Fibroblast of the conjunctiva (primary cell): ENCODE measurements at places on chromosomes 5 and 9.
A peak's percentile ranks its signal among the peaks of the same experiment; 100 is the strongest.

- no peak for DNase-seq
These were observed 27.7 kb downstream of the UBLCP1 start for GRCh38 chr5:159290741-159291140.

DNA sequence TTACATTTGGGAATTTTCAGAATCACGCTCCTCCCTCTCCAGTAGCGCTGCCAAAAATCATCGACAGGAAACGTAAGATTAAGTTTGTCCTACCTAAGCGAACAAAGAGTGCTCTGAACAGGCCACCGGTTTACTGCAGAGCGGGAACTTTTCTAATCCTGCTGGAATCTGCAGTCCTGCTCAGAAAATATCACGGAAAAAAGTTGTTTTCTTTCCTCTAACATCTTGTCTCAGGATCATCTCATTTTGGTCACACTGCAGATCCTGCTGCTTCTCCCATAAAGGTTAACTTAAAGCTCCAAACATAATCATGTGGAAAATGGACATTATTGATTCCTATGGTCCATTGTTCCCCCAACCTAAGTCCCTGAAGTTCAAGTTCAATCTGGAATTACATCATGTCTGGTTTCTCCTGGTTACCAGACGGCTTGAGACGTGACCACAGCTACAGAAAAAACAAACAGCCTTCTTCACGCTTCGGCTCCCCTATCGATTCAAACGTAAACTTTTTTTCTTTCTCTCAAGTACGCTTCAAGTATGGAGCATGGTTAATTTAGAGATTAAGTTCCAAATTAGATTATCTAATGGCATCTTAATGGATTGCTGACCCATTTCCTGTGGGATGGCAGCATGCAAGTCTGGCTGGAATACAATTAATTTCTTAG, 217.6 kb downstream of the NFIB start:
- peak; percentile 57 for DNase-seq

- DNase-seq, result no peak
These were observed 28.7 kb downstream of the TPD52L3 start for GRCh38 chr9:6356904-6357303.

GRCh38 chr9:1200847-1201251, 150.7 kb downstream of the DMRT2 start:
- no peak for DNase-seq

DNA sequence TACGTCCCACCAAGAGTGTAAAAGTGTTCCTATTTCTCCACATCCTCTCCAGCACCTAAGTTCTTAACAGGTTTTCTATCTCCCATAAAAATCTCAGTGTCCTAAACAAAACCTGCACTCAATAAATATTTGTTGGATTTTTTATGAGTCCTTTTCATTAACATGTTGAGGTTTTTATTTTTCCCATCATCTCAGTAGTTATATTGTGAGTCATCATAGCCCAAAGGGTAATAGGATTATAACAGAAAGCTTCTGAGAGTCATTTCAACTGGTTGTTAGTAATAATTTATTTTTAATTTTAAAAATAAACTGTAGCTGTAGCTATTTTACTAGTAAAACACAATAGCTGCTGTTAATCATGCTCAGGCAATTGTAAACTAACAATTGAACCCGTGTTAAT, 331.6 kb upstream of the SLC30A5 start:
- DNase-seq, result no peak

DNA sequence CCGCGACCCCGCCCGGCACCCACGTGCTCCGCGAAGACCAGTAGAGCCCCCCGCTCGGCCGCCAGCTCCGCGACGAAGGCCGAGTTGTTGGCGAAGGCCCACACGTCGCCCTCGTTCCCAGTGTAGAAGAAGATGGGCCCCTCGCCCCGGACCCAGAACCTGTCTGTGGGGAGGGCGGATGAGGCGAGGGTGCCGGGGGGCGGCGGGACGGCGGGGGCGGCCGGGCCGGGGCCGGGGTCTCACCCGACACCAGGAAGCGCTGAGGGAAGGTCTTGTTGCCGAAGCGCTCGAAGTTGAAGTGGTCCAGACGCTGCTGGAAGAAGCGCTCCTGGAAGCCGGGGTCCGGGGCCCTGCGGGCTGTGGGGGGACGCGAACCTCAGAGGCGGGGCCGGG, 317 bp downstream of the DPP7 start:
- DNase-seq, result no peak

GRCh38 chr5:54390015-54390414, 65.5 kb upstream of the HSPB3 start:
- DNase-seq, result peak; percentile 60

DNA sequence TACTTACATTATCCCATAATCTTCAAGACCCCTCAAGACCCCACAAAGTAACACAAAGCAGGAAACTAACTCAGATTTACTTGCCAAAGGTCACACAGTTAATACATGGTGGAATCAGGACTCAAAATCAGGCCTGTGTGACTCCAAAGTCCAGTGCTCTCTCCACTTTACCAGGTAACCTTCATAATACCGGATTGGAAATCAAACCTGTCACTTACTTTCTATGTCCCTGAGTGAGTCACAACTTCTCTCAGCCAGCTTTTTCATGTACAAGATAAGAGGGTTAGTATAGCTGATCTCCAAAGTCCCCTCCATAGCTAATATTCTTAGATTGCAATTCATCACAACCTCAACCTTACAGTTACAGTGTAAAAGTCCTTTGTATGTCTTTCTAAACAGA, 17.1 kb downstream of the STRBP start:
- no peak for DNase-seq

- DNase-seq, result no peak
These were observed 126.8 kb downstream of the TMEM174 start for GRCh38 chr5:73299665-73300336.

GRCh38 chr5:77258652-77259051, 48.2 kb downstream of the PDE8B start:
- no peak for DNase-seq

GRCh38 chr5:136382791-136383190, 17.4 kb upstream of the TRPC7 start:
- no peak for DNase-seq

DNA sequence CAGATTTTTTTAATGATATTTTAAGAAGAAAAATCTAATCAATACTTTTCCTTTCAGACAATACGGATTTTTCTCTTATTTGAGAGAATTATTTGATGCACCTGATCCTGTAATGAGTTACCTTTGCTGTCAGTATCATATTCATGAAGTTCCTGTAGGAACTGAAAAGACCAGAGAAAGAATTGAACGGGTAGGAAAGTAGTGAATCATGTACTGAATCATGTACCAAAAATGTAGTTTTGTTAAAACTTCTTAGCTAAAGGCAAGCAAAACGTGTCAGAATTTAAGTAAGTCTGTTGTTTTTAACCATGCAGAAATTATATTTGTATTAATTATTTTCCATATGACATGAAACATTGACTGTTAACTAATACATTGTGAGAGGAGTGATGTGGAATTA, 56.6 kb downstream of the SMC5 start:
- DNase-seq, result no peak

GRCh38 chr5:28726815-28727214, 1688.4 kb upstream of the CDH9 start:
- no peak for DNase-seq

DNA sequence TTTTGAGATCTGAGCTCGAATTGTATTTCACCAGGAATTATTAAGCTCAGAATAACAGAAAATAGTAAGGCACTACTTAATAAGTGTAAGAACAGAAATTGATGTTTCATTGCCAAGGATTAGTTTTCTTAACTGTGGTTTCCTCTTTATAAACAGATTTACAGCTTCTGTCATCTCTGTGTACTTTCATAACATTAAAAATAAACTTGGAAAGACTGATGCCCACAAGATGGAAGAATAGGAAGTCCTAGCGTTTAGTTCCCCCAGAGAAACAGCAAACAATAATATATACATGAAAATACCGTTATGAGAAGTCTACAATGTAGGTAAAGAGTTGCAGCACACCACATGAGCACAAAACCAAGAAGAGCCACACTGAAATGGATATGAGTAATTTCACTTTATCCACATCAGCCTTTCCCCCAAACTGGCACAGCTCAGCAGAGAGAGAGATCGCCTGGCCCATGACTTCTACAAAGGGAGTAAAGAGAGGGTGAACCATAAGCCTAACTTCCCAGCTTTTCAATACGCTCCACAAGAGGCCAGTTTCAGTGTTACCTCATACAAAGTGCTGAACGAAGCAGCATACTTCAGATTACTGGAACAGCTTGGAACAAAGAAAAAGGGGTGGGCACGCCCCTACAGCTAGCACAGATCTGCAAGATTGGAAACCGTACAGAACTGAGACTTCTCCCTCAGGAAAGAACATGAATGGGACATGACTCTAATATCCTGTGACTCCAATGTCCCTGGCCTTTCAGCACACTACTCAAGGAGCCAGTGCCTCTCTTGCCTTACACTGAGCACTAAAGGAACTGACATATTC, 75.4 kb downstream of the EMB start:
- no peak for DNase-seq

- DNase-seq, result no peak
These were observed 255.2 kb downstream of the PDZD2 start for GRCh38 chr5:31894141-31894540.

GRCh38 chr9:76592974-76593347, 134.0 kb downstream of the GCNT1 start:
- no peak for DNase-seq

GRCh38 chr9:103471241-103471640, 476.1 kb downstream of the CYLC2 start:
- DNase-seq, result no peak

DNA sequence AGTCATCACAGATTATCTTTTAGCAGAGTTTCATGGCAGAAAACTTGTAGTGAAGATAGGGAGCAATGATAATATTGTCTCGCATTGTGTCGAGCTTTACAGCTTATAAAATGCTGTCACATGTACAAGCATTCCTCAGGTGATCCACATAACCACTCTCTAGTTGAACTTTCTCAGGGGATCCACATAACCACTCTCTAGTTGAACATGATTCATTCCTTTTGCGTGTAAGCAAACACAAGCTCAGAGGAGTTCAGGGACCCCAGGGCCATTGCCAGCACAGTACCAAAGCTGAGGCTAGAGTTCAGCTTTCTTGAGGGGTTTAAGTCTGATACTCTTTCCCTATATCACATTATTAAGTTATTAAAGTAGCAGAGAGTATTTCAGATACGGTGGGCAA, 86.7 kb downstream of the CDH6 start:
- DNase-seq, result no peak

GRCh38 chr9:135053133-135053532, 34.3 kb upstream of the OLFM1 start:
- DNase-seq, result no peak

DNA sequence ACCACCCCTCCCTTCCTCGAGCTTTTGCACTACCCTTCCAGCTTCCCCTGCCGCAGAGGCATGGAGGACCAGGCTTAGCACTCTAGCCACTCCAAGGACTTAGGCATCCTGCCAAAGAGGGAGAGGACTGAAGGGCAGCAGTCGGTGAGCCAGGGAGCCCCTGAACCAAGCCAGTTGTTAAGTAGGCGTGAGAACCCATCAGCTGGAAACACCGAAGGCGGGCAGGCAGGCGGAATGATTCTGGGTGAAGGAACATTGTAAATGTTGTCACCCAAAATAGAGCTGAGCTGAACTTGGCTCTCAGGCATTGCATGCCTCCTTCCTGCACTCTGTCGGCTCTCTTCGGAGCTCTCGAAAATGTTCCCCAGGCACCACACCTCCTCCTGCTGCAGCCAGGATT, 42.8 kb downstream of the NRG2 start:
- DNase-seq, result no peak

DNA sequence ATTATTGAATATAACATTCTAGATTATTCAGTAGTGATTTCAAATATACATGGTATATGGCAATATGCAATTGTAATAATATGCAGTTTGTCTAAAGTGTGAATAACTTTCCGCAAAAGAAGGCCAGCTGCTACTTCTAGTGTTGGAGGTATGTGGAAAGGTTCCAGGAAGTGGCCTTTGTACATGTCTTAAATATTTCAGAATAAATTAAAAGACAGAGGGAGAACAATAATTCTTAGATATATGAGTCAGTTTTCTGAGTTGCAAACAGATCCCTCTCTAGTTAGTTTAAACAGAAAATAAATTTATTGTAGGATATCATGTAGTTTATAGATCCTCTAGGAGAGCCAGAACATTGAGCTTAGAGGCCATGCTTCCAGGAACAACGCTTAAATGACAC, 210.8 kb upstream of the ELL2 start:
- peak; percentile 39 for DNase-seq

GRCh38 chr9:110040788-110041187, 167.2 kb downstream of the C9orf152 start:
- DNase-seq, result peak; percentile 65

- DNase-seq, result no peak
These were observed 10.3 kb downstream of the TRIM32 start for GRCh38 chr9:116697362-116697761.

GRCh38 chr5:43680286-43680685, 77.3 kb downstream of the NNT start:
- DNase-seq, result peak; percentile 12

DNA sequence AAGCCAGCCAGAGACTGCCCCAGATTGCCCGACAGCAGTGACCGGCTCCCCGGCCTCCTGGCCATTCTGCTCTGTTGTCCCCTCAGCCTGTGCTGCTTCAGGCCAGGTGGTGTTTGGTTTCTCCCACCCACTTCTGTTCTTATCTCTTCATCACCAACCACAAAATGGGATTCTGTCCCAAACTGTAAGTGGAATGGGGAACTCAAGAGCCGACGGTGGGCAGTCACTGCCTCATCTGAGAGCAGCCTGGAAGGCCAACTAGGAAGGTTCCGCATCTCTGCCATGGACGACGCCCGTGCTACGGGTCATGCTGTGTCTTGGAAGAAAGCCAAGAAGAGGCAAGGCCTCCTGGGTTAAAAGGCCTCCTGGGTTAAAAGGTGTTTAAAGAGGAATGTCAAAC, 219.0 kb upstream of the PIK3R1 start:
- no peak for DNase-seq

DNA sequence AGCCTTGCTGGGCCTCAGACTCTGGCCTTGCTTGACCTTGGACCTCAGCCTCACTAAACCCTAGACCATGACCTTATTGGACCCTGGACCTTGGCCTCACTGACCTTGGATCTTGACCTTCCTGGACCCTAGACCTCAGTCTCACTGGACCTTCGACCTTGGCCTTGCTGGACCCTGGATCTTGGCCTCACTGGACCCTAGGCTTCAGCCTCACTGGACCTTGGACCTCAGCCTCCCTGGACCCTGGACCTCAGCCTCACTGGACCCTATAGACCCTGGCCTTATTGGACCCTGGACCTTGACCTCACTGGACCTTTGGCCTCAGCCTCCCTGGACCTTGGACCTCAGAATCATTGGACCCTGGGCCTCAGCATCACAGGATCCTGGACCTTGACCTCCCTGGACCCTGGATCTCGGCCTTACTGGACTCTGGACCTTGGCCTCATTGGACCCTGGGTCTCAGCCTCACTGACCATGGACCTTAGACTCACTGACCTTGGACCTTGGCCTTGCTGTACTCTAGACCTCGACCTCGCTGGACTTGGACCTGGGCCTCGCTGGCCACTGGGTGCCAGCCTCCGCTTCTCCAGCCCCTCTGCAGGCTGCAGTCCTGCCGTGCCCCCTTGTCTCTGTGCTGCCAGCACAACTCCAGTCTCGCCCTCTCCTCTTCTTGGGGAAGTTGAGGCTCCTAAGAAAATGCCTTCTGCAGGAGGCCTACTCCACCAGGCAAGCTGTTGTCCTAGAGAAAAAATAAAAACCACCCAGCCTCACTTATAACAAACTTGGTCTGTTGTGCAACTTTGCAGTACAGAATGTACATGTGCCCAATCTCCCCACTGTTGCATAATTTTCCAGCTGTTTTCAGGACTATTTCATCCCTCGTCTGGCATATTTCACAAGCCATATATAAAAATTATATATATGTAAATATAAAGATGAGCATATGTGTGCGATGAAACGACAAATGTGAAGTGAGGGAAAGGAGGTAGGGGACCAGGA, 11.0 kb upstream of the ADAMTS2 start:
- DNase-seq, result peak; percentile 91

- no peak for DNase-seq
These were observed 51.7 kb downstream of the SHB start for GRCh38 chr9:38017149-38017884.
